ENCODE measurements at places on chromosomes 3 and 15.
A peak's percentile ranks its signal among the peaks of the same experiment; 100 is the strongest.

DNA sequence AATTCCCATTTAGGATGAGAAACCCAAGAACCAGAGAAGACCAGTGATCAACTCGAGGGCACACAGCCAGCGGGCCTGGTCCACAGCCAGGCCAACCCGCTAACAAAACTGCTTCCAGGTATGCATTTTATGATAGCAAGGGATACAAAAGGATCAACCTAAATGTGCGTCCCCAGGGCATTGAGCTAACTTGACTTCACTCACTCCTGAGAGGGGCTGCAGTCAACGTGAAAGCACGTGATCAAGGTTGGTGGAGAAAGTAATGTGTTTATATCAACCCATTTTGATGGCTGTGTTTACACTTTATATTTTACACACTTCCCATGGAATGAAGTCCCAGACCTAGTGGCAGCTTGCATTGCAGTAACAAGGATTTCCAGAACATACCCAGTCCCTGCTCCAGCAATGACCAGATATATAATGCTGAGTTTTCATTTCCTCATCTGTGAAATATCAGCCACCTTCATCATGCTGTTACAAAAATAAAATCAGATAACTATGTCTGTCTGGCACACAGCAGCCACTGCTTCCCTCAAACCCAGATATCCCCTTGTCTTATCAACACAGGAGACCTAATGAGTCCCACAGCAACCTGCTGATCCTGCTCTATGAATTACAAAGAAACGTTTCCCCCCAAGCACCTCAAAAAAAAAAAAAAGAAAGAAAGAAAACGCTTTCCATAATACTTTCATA, 2.0 kb downstream of the KLHL6 start:
- no peak for DNase-seq

- DNase-seq = no peak
Measured at GRCh38 chr3:148697306-148698189, at the start of gene AGTR1. Gene AGTR1, plus strand, starts transcription at chr3:148697903. Its CDS starts 43,133 bp downstream, at chr3:148741036.

DNA sequence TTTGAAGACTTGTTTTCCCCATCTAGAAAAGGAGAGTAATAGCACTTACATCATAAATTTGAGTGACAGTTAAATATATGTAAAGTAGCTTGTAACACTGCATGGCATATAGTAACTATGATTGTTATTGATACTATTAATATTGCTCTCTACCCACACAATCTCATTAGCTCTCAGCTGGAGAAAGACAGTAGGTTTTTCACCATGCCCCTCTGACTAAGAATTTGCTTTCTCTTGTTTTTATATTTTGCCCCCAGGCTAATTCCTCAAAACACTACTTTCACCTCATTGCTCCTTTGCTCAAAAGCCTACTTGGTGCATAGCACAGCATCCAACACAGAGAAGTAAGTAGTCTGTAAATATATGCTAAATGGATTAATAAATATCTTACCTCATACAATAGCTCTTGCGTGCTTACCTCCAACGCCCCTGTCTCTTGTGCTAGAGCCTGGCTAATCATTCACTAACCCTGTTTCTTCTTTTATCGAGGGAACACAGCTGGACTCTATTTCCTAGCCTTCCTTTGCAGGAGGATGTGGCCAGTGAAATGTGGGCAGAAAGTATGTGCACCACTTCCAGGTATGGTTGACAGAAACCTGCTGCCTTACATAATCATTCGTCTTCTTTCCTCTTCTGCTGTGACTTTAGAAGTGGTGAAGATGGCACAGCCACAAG, 190.0 kb downstream of the PLCH1 start:
- DNase-seq = no peak

- no peak for DNase-seq
Measured at GRCh38 chr3:183764847-183765731, 60.3 kb downstream of the MAP6D1 start.

DNA sequence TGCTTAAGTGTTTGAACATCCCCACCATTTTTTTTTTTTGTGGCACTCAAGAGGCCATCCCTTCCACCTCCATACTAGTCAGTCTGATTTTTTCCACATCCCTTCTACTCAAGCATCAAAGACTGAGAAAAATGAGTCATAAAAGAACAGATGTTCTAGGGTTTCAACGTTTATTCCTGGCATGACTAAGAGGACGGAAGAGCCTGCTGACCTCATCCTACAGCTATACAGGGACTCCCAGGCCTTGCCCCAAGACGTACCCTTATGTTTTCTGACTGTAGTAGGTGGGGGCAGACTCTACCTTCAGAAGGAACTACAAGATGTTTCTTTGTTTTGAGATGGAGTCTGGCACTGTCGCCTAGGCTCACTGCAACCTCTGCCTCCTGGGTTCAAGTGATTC, 3.3 kb upstream of the ITPKA start:
- DNase-seq = peak; percentile 89

GRCh38 chr3:44159696-44160300, 81.9 kb upstream of the TOPAZ1 start:
- DNase-seq = no peak

DNA sequence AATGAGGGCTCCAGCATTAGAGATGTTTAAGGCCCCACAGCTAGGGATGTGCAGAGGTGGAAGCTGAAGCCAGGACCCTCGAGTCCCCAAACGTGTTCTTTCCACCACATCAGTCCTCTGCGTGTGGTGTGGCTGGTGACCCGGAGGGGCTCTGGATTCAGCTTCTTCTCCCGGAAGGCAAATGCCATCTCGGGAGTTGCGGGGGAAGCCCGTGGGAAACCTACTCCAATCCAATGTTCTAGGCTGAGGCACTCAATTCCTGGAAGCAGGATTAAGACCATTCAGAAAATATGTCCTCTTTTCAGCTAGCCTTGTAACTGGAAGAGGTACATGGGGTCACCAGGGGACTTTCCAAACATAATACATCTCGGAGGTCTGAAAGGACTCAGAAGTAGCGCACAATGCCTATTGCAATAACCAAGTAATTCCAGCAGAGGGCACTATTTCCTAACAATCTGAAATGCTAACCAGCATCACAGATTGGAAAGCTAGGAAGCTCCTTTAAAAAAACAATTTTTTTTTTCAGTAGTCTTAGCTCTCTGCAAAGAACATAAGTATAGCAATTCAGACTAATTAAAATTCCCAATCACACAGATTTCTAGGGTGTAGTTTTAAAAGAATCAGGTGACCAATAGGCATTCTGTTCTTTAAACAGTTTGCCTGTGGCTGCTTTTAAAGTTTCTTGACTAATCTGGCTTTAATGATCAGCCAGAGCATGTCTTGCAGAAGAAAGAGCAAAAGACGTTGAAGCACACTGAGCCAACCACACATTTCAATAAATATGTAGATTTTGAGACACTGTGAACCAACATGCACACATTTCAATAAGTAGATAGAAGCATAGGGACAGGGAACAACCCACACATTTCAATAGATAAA, 36.1 kb downstream of the BNC1 start:
- DNase-seq = no peak

GRCh38 chr15:74262625-74263024, 26.5 kb downstream of the CCDC33 start:
- no peak for DNase-seq

- DNase-seq = no peak
Measured at GRCh38 chr15:64875641-64876223, 34.0 kb downstream of the PLEKHO2 start.

- DNase-seq = no peak
Measured at GRCh38 chr15:58139989-58140522, 1.9 kb downstream of the AQP9 start.
